Fibroblast of skin of right biceps (primary cell): ENCODE measurements at places on chromosomes 2 and 18.

DNA sequence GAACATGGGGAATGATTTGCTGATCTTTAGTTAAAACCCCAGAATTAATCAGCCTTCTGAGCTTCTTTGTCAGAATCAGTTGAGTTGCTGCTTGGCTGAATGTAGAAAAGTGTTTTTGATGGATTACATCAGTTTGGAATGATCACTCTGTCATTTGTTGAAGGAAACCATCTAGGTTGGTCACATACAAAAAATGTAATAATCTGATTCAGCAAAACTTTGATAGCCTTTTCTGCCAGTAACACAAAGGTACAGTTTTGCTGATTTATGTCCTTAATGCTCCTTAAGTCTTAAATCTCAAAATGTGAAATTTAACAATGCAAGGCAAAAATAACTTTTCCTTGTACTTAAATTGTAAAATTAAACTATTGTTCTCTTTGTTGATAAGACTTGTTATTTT, 74.3 kb downstream of the GALNT13 start:
- DNase-seq = no peak

DNA sequence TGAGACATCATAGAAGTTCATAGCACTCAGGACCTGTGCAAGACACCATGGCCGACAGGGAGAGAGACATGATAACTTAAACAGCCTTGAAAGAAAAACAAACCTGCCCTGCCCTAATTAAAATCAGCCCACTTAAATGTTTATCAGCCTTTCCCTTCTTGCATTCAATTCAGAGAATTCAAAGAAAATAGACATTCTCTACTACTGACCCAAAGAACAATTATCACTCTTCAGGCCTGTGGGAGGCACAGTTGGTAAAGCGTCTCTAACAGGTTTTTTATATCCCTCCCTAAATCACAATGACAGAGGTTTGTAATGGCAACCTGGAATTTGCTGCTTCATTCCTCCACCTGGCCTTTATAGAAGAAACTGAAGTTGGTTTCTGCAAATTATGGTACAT, 1.7 kb downstream of the CDK15 start:
- no peak for DNase-seq

GRCh38 chr2:177327009-177327408, 62.5 kb upstream of the NFE2L2 start:
- no peak for DNase-seq

- no peak for DNase-seq
Observed at GRCh38 chr2:76008001-76008702, 297.4 kb upstream of the GCFC2 start.

GRCh38 chr2:38045811-38046210, 30.1 kb downstream of the CYP1B1 start:
- no peak for DNase-seq

- no peak for DNase-seq
Observed at GRCh38 chr2:159098921-159099411, 130.5 kb downstream of the TANC1 start.

DNA sequence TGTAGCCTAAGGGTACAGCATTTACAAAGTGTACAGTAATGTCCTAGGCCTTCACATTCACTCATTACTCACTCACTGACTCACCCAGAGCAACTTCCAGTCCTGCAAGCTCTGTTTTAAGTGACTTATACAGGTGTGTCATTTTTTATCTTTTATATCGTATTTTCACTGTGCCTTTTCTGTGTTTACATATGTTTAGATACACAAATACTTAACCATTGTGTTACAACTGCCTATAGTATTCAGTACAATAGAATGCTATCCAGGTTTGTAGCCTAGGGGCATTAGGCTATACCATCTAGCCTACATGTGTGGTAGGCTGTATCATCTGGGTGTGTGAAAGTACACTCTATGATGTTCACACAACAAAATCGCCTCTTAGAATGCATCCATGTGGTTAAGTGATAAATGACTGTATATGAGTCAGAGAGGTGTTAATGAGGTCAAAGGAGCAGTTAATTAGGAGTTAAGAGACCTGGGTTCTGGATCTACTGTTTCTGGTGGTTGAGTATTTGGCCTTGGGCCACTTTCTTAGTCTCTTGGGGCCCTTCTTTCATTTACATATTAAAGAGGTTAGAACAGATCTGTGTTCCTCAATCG, 149.1 kb downstream of the GREB1L start:
- peak; percentile 58 for DNase-seq

DNA sequence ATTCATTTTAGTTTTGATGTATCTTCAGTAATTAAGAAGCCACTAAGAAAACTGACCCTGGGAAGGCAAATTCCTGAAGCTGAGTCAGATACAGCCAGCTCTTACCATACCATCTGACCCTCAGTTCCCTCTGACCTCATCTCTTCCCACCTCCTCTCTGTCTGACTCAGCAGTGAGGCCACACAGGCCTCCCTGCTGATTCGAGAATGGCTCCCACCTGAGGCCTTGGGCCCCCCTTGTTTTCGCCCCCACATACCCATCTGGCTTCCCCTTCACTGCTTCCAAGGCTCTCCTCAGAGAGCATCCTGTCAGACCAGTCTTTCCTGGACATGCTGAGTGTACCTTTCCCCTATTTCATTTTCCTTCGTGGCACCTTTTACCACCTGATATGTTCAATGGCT, 71.0 kb upstream of the CYP1B1 start:
- peak; percentile 96 for DNase-seq

DNA sequence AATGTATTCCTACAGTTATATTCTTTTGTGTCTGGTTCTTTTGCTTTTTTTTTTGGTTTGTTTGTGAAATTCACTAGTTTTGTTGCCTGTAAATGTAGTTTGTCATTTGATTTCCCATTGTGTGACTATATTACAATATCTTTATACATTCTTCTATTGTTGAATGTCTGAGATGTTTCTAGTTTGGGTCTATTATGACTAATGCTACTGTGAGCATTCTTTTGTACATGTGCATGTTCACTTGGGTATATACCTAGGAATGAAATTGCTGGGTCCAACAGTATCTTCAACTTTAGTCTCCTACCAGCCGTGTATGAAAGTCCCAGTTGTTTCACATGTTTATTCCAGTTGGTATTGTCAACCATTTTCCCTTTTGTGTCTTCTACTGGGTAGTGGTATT, 112.7 kb upstream of the RBMS1 start:
- peak; percentile 36 for DNase-seq

- no peak for DNase-seq
Observed at GRCh38 chr2:213726101-213726500, 441.8 kb downstream of the SPAG16 start.

DNA sequence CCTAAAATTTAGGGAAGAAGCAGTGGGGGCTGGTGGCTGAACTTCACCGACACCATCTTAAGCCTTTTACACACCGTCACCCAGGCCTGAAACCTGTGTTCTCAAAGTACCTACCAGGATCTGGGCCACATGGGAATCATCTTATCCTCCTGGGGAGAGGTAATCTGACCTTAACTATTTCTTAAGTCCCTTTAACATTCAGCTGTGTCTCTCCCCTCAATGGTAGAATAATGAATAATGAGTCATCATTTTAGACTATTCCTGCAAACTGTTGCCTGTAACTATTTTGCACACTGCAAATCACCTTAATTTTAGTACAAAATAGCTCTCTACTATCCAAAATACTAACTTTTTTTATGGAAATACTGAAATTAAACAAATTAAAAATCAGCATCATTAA, 149.4 kb upstream of the KLF7 start:
- peak; percentile 37 for DNase-seq

DNA sequence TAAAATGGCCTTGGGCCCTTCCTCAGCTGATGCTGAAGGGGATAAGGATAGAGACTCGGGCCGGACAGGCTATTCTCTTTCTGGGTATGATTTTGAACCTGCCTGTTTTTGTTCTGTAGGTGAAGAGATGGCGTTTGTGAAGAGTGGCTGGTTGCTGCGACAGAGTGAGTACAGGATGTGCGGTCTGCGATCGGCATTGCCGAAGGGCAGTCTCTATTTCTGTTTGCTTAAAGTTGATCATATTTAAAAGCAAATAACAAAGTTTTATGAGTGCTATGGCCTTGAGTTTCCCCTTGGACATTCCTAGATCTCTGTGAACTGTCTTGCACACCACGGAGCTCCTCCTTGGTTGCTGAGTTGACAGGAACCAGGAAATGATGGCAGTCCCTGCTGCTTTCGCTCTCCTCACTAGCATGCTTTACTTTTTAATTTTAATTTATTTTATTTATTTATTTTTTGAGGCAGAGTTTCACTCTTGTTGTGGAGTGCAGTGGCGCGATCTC, 15.7 kb downstream of the PLEKHB2 start:
- no peak for DNase-seq

DNA sequence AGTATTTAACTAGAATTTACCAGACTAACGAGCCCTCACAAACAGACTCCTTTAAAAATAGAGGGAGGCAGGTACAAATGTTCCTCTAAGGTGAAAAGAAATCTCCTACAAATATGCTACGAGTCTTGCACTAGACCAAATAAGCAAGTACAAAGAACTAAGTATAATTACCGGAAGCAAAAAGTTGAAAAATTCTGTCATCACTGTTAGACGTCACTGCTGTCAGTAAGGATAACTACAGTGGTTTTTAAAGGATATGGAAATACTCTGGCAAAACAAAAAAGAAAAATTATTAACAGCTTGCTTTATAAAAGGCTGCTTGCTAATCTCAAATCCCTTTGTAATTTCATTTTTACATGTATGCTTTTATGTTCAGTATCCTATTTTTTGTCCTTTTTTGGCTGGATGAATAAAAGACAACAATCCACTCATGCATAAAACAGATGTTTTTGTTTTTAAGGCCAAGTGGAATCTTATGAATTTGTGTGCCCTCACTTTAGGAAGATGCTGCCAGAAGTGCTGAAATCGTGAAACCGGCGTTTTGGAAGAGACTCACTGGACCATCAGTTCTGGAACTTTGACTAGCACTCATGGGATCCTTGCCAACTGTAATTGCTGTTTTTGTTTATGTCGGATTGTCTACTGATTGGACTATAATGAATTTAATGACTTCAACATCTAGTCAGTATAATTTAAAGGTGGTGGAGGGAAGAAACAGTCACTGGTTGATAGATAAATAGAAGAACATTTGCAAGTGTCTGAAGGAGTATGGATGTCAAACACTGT, 6.7 kb downstream of the ZNF521 start:
- DNase-seq = peak; percentile 28

DNA sequence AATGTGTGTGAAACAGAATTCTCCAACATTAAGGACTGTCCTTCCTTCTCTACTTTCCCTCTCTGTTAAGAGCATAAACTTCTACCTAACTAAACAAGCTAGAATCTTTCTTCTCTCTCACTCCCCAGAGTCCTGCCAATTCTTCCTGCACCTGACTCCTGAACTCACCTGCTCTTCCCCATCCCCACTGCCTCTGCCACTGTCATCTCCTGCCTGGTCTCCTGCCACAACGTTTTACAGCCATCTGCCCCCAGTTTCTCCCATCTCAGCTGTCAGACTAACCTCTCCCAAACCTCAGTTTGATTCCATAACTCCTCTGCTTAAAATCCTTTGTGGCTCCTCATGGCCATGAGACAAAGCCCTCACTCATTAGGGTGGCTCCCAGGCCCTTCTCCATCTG, 288.3 kb upstream of the FBXO11 start:
- no peak for DNase-seq

DNA sequence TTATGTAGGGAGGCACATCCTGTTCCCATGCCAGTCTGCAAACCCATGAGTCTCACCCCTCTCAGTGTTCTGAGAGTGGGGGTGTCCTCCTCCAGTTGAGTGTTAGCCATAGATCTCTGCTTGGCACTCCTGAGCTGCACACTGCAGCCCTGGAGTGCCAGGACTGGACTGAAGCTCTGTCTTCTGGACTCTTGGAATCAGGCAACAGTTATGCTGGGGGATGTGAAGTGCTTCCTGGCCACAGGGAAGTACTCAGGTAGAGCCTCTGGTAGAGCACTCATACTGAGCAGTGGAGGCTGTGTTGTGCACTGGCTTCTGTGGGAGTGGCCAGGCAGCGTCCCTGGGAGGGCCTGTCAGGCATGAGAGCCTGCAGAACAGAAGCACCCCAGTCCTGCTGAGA, 43.0 kb downstream of the SERPINB7 start:
- no peak for DNase-seq

- no peak for DNase-seq
Observed at GRCh38 chr2:227674485-227674884, 7.9 kb downstream of the SCYGR5 start.

DNA sequence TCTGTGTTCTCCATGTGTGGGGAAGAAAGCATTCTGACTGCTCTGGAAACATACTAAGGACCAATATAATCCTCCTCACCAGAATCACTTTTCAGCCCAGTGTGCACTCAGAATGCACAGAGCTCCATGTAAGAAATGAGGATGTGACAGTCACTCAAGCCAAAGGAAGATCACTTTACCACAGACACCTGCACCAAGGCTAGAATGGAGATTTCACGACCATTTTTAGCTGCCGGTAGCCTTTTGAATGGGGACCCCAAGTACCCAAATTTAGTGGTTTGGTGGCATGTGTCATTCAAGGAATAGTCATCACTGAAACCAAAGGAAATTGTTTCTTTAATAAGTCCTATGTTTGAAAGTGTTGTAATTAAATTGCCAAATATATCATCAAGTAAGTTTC, 613.2 kb upstream of the ACVR2A start:
- no peak for DNase-seq

GRCh38 chr2:42513252-42513918, 19.6 kb upstream of the KCNG3 start:
- peak; percentile 52 for DNase-seq

DNA sequence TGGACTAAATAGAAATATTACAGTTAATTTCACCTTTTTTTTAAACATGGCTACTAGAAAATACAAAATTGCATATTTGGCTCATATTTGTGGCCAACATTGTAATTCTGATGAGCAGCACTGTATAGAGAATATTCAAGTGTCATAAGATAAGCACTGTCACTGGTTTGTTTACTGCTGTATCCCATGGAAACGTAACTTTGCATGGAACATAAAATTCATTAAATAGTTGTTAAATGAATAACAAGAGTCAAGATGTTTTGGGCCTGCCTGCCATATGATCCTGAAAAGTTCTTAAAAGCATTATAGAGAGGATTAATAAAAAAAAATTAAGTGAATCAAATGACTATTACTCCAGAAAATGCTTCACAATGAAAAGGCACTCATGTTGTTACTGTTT, 763.7 kb upstream of the CRIM1 start:
- no peak for DNase-seq

GRCh38 chr2:215751200-215751910, 262.0 kb downstream of the MREG start:
- DNase-seq = peak; percentile 99

GRCh38 chr2:54329482-54330161, 73.6 kb upstream of the TSPYL6 start:
- peak; percentile 9 for DNase-seq

DNA sequence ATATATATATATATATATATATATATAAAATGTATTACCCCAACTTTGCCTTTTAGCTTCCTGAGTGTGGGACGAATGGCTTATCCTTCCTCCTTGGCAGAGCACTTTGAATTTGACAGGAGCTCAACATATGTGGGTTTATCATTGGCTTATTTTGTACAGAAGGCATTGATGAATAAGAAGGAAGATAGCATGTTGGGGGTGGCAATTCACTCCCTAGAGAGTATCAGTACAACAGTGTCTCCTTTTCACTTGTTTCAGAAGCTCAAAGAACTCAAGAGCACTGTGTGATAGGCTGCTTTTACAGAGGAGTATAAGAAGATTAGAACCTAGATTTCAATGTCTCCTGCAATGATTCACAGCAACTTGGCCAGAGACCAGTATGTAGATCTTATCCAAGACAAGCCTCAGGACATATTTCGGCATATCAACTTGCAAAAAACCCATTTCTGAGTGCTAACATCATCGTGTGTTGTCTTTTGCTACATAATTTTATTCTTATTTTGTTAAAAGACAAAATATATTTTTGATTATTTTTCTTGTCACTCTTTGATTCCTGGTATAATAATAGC, 345.8 kb downstream of the SOCS6 start:
- peak; percentile 50 for DNase-seq
